ENCODE measurements at places on chromosomes 11 and 22.
A peak's percentile ranks its signal among the peaks of the same experiment; 100 is the strongest.

DNA sequence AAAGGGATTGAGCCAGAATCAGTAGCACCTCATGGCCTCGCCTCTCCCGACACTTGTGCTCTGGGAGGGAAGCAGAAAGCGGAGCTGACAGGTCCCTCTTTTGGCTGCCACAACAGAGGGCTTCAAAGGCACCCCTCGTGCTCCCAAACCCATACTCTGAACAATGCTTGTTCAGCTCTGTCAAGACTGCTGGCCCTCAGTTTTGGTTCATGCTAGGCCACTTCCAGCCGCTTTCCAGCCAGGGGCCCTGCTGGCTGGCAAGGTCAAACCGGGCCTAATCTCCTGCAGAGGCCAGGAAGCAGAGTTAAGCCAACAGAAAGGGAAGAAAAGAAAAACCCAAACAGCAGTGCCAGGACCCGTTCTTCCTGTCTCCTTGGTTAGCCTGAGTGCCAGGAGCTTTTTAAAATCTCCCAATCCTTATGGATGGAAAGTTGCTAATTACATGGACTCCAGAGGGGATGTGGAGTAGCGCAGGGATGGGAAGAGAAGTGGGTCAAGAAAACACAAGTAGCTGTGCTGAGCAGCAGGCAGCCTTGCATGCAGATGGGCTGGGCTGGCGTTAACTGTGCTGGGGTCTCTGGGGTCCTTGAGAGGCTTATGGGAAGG lies 150.6 kb downstream of the GRIK4 start:
- peak; percentile 52 for DNase-seq

DNA sequence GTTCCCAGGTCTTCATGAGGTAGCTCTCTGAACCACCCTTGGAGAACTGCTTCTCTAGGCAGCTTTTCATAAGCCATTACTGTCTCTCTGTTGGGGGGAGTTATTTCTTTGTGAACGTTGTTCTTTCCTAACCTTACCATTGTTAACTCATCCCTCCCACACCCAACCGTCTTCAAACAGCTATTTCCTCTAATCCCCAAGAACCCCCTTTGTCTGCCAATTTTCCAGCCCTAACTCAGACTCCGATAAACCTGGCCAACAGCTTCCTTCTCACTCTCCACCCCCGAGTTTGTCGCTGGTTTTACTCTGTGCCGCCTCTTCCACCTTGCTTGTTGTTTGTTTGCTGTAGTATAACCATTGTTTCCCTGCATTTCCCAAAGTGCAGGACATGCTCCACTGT lies 131.5 kb downstream of the CCDC34 start:
- DNase-seq = no peak

GRCh38 chr22:50188356-50188755 lies 2.6 kb downstream of the TRABD start:
- no peak for DNase-seq

GRCh38 chr11:18000760-18001159 lies 12.1 kb downstream of the SERGEF start:
- DNase-seq = no peak

- peak; percentile 85 for DNase-seq
Measured at GRCh38 chr11:16969010-16969999, 44.9 kb downstream of the PLEKHA7 start.
